ENCODE measurements at places on chromosomes 5 and 9.

- no peak for DNase-seq
Measured at GRCh38 chr5:108749128-108749861, 1.6 kb downstream of the FER start.

- DNase-seq = no peak
Measured at GRCh38 chr5:8568858-8569257, 699.9 kb downstream of the MTRR start.

DNA sequence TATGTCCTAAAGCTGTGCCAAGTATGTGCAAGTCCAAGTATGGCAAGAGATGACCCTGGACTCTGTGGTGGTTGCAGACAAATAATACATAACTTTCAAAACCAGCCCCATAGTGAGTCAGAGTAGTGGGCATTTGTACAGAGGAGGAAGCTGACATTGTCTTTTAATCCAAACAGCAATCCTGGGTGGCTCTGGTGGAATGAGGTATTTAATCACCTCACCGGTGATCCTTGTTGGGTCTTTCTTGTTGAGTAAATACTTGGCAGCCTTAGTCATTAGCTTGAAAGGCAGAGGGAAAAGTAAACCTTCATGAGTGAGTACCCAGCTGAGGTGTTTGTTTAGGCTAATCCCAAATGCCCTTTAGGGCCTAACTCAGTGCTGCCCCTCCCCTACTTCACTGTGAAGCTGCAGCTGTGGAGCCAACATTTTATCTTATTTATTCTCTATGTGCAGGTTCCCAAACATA is 148.7 kb upstream of the SLC12A2 start:
- DNase-seq = no peak

DNA sequence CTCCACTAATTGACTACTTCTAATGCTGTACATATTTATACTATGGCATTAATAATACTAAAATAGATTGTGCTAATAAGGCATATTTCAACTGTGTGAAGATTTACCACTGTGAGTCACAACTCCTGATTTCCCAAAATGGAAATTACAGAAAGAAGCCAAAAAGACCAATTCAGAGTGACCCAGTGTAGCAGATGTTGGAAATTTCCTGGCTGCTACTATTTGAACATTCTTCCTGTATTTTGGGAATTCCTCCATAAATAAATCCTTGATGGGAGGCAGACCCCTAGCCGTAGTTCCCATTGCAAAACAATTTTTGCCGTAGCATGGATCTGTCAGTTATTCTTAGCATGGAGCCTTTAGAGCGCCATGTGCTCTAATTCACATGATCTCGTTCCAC is 11.4 kb upstream of the PRUNE2 start:
- DNase-seq = no peak

DNA sequence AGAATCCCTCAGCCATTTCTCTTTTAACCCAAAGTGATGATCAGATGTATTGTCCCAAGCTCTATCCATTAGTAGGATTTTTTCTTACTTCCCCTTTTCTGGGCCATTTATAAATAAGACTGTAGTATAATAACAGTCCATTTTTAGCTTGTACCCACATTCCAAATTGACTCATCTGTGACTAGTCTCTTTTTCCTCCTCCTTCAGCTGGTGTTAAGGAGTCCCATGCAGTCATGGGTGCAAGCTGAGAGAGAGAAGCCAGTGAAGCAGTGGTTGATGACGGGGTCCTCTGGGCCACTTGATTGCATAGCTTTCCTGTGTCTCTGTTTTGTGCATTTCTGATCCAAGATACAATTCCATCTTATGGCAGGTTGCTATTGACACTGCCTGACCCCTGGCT is 476.0 kb upstream of the CD180 start:
- DNase-seq = no peak

- no peak for DNase-seq
Measured at GRCh38 chr9:19397845-19398244, 11.0 kb upstream of the ACER2 start.

Data from NCI-H1105 (cell line).